ENCODE measurements at places on chromosomes 4 and X.

DNA sequence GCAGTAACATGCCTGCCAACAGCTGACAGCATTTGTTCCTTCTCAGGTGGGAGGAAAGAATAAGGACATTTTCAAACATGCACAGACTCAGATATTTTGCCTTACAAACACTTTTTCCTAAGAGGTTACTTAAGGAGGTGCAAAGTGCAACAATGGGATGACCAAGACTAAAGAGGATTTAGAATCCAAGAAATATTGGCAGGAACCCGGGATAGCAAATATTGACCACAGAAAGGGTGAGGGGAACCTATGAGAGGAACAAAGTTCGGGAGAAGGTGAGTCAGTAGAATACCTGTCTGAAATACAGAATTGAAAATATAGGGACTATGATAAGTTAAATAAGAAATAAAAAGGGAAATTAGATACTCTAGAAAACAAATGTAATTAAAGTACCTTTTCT, 321.9 kb upstream of the EMCN start:
- DNase-seq = no peak

DNA sequence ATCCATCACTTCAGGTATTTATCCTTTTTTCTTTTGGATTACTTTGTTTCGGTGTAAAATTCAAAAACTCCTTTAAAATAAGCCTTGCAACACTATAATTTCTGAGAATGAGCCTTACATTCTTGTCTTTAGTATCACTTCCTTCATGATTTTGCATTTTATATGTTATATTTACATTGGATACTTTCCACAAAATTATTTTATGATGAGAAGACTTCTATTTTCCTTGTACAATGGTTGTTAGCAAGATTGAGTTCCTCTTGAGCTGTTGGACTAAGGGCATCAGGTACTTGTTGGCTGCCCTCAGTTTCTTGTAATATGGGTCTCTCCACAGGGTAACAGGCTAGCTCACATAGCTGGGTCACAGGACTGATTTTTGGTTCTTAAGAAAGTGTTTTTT, 22.7 kb upstream of the HPGDS start:
- DNase-seq = no peak

- no peak for DNase-seq
Measured at GRCh38 chrX:3659761-3660160, 53.7 kb downstream of the PRKX start.

- DNase-seq = no peak
Measured at GRCh38 chr4:138805736-138806135, 209.8 kb upstream of the NOCT start.

DNA sequence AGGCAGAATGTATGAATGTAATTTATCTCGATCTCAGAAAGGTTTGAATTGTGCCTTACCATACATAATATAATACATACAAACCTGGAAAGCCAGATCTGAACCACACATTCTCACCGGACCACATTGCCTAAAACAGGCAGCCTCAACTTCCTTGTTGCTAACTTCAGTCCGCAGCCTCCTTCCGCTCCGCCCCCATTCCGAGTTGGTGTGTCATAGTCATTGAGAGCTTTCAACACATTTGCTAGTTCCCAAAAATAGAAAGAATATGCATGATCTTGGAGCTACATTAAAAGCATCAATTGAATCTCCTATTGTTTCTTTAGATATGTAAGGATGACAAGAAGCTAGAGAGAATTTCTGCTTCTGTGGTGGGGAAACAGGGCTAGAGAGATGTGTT, 127.2 kb downstream of the ARHGEF9 start:
- no peak for DNase-seq
